ENCODE measurements at places on chromosomes 13 and 19.
A peak's percentile ranks its signal among the peaks of the same experiment; 100 is the strongest.

GRCh38 chr19:39186391-39186790, 10.4 kb upstream of the NCCRP1 start:
- DNase-seq, result no peak

- no peak for DNase-seq
These were observed 29.5 kb downstream of the FPR3 start for GRCh38 chr19:51824281-51825005.

DNA sequence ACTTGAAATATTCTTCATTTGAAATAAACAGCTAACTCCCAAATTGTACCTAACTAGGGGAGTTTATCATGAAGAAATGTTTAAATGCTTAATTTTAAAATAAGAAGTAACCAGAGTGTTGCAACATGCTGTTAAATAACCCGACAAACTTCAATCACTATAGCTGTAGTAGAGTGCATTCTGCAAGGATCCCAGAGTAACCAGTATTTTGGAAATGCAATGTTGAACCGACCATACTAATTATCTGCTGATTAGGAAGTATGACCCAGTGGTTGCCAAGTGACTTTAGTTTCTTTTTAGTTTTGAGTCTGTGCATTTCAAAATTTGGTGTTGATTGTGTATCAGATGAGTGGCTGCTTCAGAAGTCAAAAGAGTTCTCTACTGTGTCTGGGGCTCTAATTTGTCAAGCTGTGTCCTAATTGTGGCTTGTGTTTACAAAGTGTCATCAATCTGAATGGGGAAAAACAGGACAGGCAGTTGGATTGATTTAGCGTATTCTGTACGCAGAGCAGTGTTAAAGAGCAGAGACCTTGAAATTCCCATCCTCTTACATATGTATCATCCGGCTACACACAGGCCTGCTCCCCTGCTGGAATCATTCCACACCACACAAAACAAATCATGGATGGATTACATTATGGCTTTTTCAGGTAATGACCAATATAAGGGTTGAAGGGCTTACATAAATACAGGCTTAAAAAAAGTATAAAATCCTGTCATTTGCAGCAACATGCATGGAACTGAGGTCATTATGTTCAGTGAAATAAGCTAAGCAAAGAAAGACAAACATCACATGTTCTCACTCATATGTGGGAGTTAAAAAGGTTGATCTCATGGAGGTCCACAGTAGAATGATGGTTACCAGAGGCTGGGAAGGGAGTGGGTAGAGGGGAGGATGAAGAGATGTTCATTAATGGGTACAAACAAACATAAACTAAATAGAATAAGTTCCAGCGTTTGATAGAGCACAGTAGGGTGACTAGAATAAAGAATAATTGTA, 351.5 kb downstream of the KLF12 start:
- no peak for DNase-seq

DNA sequence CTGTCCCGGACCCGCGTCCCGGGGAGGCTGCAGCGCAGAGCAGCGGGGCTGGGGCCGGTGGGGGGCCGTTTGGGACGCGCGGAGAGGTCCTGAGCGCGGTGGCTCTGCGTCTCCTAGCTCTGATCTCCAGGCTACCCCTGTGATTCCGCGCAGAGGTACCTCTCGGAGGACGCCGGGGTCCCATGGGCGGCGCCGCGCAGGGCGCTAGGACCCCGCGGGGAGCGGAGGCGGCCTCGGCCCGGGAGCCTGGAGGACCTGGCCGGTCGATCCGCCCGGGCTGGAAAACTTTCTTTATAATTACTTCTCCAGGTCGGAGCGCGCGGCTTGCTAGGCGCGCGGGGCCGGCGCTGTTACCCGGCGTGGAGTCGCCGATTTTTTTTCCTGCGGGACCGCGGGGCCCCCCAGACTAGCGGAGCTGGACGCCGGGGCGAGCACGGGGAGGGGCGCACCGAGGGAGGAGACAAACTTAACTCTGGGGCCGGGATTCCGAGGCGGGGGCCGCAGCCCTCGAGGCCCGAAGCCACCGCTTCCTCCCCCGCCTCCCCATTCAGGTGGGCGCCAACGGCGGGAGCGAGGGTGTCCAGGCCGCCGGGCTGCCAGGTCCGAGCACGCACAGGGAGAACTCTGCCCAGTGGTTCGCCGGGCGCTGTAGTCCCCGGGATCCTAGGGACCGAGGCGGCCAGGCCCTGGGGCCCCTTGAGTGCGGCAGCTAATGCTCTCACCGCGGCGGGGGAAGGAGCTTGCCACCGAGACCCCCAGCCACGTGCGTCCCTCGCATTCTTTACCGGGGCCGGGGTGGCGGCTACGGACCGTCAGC, 848 bp upstream of the CEBPA start:
- DNase-seq, result peak; percentile 4

- DNase-seq, result no peak
These were observed 5.8 kb downstream of the KLF2 start for GRCh38 chr19:16330368-16330801.

- DNase-seq, result no peak
These were observed 77.0 kb downstream of the CAB39L start for GRCh38 chr13:49366841-49367240.

- no peak for DNase-seq
These were observed 20.6 kb downstream of the MIR17HG start for GRCh38 chr13:91368101-91368500.

- DNase-seq, result no peak
These were observed at the start of gene KIRREL2 for GRCh38 chr19:35856546-35857149. TSS of gene KIRREL2 (plus strand) at chr19:35856911. CDS start at chr19:35857120, 209 bp downstream.

GRCh38 chr13:44309794-44310757, 63.5 kb upstream of the SERP2 start:
- DNase-seq, result no peak

DNA sequence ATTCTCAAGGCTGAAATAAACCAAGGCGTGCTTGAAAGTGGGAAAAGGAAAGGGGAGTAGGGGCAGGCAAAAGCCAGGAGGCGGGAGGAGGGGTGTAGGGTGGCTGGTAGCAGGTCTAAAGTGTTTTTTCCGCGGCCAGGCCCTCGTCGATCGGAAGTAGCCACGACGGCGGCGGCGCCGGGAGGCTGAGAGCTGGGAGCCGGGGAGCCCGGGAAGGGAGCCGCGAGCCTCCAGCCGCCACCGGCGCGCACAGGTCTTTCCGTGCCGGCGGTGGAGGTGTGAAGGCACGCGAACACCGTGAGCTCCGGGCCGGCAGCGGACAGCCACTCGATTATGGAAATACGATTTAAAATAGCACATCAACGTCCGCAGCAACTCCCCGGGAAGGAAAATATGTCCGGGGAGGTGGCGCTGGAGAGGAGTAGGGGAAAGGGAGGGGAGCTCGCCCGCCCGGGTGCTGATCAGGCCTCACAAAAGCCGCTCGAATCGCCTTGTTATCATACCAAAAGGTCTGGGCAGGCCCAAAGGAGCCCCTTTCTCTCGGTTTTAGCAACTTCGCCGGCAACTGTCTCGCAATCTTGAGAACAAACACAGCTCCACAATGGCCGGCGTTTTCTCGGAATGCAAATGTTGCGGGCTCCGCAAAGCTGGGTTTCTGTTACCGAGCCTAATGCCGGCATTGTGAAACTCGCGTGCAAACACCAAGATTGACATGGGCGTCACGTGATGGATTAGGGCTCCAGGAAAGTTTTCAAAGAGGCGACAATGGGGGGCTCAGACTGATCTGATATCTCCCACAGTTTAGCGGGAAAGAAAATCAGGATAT, 2.9 kb upstream of the PCDH8 start:
- DNase-seq, result no peak

GRCh38 chr13:50677687-50678463, 165.6 kb downstream of the DLEU7 start:
- DNase-seq, result no peak

DNA sequence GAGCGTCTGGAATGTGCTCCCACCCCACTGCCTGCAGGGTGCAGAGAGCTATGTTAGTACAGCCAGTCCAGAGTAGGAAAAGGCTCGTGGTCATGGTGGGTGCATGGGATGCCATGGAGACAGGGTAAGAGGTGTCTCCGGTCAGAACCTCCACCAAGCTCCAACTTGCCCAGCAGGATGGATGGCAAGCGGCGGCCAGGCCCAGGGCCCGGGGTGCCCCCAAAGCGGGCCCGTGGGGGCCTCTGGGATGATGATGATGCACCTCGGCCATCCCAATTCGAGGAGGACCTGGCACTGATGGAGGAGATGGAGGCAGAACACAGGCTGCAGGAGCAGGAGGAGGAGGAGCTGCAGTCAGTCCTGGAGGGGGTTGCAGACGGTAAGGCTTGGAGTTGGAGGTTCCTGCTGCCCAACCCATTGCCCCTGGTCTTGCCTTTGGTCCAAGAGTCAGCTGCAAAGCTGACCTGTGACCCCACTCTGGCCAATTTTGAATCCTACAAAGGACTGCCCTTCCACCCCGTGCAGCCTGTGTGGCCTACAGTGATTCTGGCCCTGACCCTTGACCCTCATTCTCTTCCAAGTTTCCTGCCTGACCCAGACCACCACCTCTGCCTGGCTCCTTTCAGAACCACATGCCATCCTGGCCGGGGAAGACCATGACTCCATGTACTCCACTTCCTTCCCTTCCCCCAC, 14.7 kb downstream of the POLD1 start:
- no peak for DNase-seq

DNA sequence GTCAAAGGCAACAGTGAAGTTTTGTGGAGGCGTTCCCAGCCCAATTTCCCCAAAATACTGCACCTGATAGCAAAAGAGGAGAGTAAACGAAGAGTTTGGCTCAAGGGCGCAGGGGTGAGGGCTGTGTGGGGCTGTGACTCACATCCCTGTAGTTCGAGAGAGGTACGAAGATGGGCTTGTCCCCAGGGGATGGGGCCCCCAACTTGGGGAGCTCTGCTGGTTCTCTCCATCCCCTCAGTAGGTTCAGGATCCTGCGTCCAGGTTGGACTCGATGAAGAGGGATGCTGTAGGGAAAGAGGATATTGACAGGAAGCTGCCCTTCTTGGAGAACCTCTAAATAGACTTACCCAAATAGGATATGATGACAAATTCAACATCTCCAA, 3.4 kb downstream of the NAPSA start:
- DNase-seq, result no peak

GRCh38 chr13:97493456-97493855, 59.5 kb downstream of the RAP2A start:
- no peak for DNase-seq

GRCh38 chr13:39552246-39552645, 50.7 kb downstream of the LHFPL6 start:
- DNase-seq, result no peak

GRCh38 chr13:50846861-50847475, 3.5 kb upstream of the DLEU7 start:
- no peak for DNase-seq

DNA sequence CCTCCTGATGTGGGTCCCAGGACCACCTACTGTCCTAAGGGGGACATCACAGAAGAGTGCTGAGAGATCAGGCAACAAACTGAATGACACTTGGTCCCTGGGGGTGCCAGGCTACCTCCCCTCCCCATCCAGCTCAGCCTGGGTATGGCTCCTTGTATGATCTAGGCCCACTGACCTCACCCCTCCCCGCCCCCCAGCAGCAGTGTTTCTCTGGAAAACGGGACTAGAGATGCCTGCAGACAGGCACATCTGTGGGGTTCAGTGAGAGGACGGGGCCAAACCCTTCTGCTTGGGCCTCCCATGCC, 9.3 kb downstream of the ACP4 start:
- no peak for DNase-seq

DNA sequence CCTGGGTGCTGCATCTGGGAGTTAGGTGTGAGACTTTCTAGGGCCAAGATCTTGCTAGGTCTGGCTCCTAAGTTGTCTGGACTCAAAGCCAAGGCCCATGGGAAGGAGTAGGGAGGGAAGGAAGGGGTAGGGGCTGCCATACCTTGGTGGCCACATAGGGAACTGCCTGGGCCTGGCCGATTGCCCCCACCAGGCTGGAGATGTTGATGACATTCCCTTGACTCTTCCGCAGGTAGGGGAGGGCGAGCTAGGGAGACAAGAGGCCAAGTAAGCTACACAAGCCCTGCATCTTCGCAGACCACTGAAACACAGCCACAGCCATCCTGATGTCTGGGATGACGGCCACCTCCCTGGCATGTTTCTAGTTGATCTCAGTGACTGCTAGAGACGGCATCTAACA, 4.1 kb upstream of the BCAT2 start:
- DNase-seq, result no peak

- DNase-seq, result peak; percentile 11
These were observed 29.2 kb downstream of the COG6 start for GRCh38 chr13:39684531-39685137.

DNA sequence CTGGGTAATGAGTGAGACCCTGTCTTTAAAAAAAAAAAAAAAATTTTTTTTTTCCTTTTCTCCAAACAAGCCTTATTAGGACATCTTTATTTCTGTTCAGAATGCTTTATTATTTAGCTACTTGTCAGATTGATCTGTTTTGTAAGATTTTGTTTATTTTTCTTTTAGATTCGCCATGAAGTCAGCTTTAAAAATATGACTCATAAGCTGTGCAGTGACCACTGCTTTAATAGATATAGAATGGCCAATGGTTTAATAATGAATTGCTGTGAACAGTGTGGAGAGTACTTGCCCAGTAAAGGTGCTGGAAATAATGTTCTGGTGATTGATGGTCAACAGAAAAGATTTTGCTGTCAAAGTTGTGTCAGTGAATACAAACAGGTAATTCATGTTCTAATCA, 47.7 kb downstream of the ZMYM2 start:
- peak; percentile 19 for DNase-seq

DNA sequence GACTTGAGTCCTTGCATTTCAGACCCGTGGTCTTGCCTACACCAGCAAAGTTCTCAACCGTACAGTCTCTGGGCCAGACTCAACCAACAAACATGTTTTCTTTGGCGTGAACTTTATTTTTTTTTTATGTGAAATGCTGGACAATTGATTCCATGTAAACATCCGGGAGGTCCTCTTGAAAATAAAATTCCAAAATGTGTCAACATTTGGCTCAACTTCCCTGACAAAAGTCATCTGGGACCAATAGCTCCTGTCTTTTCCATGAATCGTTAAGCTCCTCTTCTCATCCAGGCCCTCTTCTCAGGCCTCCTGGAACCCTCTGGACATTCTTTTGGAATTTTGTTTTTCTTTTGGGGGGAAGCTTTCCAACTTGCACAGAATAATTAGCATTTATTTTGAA, 2.7 kb downstream of the ALDH16A1 start:
- no peak for DNase-seq

DNA sequence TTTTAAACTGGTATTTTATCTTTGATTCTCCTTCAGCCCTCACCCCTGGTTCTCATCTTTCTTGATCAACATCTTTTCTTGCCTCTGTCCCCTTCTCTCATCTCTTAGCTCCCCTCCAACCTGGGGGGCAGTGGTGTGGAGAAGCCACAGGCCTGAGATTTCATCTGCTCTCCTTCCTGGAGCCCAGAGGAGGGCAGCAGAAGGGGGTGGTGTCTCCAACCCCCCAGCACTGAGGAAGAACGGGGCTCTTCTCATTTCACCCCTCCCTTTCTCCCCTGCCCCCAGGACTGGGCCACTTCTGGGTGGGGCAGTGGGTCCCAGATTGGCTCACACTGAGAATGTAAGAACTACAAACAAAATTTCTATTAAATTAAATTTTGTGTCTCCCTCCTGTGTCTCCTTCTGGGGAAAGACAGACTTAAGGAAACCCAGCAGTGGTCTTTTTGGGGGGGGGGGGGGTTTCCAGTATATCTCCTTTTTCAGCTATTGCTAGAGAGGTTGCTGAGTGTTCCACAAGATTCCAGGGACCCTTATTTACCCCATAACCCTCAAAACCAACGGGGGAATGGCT, 1.5 kb upstream of the RAD23A start:
- DNase-seq, result no peak

Data from non-pigmented ciliary epithelial cell (primary cell).